Ammon's horn (tissue), 1 donor: ENCODE measurements at places on chromosomes 7 and 10.

- no peak for DNase-seq
Measured at GRCh38 chr10:120409816-120410215, 47.2 kb upstream of the PLPP4 start.

DNA sequence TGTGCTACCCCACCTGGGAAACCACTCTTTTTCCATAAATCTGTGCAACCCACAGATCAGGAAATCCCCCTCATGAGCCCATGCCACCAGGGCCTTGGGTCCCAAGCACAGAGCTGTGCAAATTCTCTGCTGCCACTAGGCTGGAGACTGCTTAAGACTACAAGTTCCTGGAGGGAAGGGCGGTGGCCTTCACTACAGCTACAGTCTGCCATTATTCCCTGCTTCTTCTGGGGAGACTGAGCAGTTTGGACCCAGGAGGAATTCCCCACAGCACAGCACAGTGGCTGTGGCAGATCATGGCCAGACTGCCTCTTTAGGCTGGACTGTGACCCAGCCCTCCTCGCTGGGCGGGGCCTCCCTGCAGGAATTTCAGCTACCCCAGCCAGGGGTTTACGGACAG is 89.7 kb upstream of the GRB10 start:
- no peak for DNase-seq

- DNase-seq = no peak
Measured at GRCh38 chr10:56782503-56782902, 421.4 kb upstream of the ZWINT start.

- peak; percentile 35 for DNase-seq
Measured at GRCh38 chr7:138975343-138976104, 5.7 kb downstream of the KIAA1549 start.

DNA sequence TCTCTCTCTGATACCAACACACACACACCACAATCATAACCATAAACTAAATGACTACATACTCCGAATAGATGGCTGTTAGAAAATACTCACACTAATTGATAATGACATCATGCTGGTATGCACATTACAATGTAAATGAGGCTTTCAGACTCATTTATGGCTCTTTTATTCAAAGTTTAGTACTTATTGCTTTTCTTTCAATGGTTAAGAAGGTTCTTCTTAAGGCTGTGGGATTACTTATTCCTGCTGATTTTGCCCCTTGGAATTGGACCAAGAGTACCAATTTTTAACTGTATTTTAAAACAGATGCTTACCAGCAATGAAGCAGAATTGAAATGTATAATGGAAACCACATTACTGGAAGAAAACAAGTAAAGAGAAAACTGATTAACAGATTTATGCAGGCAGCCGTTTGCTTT is 20.6 kb upstream of the CABCOCO1 start:
- no peak for DNase-seq

DNA sequence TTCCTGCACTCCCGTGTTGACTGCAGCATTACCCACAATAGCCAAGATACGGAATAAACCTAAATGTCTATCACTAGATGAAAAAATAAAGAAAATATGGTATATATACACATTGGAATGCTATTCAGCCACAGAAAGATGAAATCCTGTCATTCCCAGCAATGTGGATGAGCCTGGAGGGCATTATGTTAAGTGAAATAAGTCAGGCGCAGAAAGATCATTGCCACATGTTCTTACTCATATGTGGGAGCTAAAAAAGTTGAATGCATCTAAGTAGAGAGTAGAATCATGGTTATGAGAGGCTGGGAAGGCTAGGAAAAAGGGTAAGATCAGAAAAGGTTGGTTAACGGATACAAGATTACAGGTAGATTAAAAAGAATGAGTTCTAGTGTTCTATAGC is 219.1 kb upstream of the MKI67 start:
- no peak for DNase-seq

- DNase-seq = no peak
Measured at GRCh38 chr10:35770817-35771355, 128.8 kb upstream of the FZD8 start.

DNA sequence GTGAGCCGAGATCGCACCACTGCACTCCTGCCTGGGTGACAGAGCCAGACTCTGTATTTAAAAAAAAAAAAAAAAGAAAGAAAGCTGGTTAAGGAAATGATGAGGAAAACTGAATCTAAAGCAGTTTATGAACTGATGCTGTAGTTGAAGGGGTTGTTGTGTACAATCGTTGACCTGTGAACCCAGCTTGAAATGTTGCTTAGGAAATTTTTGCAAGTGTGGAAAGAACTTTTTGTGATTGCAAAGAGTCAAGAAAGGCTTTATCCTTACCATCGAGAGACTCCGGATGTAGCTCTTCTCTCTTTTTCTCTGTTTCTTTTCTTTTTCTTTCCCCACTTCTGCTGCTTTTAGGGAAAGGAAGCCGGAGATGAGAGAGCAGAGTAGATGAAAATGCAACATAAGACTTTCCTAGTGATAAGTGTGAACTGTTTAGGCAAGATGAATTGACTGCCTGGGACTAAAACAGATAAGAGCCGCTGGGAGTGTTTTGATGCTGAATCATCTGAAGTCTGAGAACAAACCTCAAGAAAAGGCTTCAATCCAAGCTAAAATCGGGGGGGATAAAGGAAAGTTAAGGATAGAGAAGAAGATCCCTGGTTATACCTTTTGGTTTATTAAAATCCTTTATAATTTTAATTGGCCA is 69.0 kb downstream of the TAF3 start:
- no peak for DNase-seq

GRCh38 chr7:21377545-21377944 is 50.3 kb upstream of the SP4 start:
- DNase-seq = no peak

- no peak for DNase-seq
Measured at GRCh38 chr7:144414815-144415214, 11.3 kb upstream of the NOBOX start.

DNA sequence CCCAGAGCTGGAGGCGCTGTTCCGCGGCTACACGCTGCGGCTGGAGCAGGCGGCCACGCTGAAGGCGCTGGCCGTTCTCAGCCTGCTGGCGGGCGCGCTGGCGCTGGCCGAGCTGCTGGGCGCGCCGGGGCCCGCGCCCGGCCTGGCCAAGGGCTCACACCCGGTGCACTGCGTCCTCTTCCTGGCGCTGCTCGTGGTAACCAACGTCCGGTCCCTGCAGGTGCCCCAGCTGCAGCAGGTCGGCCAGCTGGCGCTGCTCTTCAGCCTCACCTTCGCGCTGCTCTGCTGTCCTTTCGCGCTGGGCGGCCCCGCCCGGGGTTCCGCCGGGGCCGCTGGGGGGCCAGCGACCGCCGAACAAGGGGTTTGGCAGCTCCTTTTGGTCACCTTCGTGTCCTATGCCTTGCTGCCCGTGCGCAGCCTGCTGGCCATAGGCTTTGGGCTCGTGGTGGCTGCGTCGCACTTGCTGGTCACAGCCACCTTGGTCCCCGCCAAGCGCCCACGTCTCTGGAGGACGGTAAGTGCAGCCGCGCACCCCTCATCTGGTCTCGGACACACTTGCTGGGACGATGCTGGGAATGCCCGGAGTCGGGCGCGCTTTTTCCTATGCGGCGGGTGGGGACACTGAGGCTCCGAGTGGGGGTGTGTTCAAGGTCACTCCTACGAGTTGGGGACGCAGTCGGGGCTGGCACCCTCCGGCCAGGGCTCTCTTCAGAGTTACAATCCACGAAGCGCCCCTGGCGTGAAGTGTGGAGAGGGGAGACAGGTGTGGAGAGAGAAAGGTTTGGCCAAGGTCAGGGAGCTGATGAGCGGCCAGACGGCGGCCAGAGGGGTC is 717 bp downstream of the ADCY1 start:
- no peak for DNase-seq

DNA sequence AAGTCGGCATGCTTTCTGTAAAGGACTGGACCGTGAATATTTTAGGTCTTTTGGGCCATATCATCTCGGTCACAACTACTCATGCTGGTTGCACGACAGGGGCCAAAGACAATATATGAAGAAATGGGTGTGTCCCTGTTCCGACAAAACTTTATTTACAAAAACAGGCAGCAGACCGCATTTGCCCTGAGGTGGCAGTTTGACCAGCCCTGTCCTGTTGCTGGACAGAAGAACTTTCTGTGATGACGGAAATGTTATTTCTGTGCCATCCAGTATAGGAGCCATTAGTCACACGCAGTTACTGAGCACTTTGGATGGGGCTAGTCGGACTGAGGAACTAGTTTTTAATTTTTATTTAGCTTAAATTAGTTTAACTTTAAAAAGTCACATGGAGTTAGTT is 112.8 kb upstream of the CARD11 start:
- no peak for DNase-seq

GRCh38 chr7:92909686-92910475 is 73.5 kb upstream of the CDK6 start:
- DNase-seq = no peak

DNA sequence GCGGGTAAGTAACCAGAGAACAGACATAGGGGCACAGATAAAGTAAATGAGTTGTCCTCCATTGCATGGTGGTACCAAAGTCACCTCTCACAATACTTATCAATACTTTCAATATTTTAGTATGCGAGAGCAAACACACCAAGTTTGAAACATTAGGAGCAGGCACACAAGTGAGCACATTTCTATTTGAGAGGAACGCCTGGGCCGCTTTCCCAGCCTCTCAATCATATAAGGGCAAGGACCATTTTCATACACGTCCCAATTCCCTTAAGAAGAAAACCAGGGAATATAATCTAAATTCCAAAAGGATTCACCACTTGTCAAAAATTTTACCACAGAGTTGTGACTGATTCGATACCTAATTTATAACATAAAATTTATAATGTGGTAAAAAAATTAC is 7.5 kb downstream of the LMOD2 start:
- no peak for DNase-seq

- DNase-seq = no peak
Measured at GRCh38 chr10:97138174-97138573, 47.6 kb downstream of the SLIT1 start.

GRCh38 chr7:112009081-112009480 is 197.1 kb downstream of the DOCK4 start:
- no peak for DNase-seq

DNA sequence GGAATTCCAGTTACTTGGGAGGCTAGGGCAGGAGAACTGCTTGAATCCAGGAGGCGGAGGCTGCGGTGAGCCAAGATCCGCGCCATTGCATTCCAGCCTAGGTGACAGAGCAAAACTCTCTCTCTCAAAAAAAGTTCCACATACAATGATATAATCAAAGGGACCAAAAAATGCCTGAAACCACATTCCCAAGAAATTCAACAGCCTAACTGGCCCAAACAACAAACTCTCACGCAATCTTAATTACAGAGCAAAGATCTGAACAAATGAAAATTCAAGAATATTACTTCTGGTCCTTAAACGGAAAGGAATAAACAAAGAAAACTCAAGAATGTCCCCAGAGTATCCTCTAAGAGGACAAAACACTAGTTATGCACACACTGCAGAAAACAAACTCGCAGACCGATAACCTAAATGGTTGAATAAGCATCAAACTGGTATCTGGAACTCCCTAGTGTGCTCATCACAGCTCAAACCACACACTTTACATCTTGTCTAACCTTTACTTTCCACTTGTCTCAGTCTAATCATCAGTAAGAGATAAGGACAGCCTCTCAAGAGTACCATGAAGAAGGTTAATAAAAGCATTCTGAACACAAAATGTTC is 3.7 kb downstream of the OGA start:
- DNase-seq = no peak

GRCh38 chr7:104772405-104773345 is 241.3 kb upstream of the KMT2E start:
- DNase-seq = no peak

DNA sequence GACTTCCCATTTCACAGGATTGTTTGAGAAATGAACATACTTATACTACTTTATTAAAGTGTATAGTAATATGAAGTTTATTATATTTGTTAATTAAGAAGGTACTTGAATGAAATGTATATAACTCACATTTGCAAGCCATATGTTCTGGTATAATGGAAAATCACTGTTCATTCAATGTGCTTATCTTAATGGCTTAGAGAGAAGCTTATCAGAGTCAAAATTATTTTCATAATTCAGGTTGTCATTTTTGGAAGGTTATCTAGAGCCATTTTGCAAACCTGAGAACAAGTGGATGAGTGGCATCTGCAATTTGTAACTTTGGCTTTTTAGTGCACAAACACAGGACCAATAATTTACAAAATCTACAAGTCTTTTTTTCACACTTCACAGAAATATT is 621.0 kb downstream of the ARL4A start:
- DNase-seq = no peak

GRCh38 chr10:53006663-53007526 is 234.3 kb upstream of the MBL2 start:
- no peak for DNase-seq

DNA sequence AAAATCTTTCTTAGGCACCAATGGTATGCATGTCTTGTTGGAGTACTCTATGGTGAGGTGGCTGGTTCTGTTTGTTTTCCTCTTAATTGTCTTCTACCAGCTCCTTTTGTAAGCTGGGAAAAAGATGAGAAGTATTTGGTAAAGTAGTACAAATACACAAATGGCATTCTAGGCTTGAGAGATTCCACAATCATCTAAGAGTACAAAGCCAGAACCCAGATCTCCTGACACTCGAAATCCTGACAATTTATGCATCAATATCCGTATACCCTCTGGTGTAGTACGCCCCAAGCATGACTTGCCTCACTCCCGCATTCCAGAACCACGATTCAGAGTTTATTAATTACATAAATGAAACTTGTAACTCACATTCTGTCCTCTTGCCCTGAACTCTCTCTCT is 43.5 kb downstream of the CDCA7L start:
- no peak for DNase-seq

GRCh38 chr10:88682491-88682890 is 18.2 kb downstream of the LIPF start:
- DNase-seq = no peak

DNA sequence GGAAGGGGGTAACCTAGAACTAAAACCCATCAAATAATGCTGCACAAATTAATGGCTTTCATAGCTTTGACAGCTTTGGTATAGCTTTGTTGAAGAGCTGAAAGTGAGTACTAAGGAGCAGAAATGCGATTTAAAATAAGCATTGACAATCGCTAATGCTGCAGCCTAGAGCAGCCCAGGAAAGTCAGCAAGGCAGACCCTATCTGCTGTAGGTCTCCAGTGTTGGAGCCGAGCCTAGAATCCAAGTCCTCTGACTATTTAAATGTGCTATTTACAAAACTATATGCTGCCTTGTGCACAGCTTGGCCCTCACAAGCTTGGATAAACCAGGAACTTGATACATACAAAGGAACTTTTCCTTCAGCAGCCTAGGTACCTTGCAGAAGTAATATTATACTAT is 64.9 kb upstream of the ASAH2 start:
- no peak for DNase-seq

GRCh38 chr7:3232228-3232627 is 68.8 kb upstream of the SDK1 start:
- DNase-seq = no peak

GRCh38 chr7:138460176-138460648 is at the start of gene TRIM24:
TSS of gene TRIM24 (plus strand) at chr7:138460259. CDS start at chr7:138460549, 290 bp downstream.
- no peak for DNase-seq
